ENCODE measurements at places on chromosomes 5 and 9.

- no peak for DNase-seq
Observed at GRCh38 chr5:167673942-167674341, 617.5 kb upstream of the WWC1 start.

DNA sequence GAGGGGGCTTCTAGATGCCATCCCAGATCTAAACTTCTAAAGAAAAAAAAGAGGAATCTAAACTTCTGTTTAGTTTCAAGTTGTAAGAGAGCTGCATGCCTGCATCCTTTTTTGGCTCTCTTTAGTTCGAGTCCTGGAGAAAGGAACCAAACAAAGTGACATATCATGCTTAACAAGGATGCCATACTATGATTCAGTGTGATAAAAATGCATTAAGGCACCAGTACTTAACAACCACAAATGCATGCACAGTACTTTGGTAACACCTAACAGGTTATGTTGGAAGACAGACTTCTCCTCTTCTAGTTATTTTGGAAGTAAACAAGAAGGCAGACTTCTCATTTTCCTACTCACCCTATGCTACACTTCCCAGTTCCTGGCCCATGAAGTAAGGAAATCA, 27.3 kb downstream of the NME5 start:
- DNase-seq: peak; percentile 43

DNA sequence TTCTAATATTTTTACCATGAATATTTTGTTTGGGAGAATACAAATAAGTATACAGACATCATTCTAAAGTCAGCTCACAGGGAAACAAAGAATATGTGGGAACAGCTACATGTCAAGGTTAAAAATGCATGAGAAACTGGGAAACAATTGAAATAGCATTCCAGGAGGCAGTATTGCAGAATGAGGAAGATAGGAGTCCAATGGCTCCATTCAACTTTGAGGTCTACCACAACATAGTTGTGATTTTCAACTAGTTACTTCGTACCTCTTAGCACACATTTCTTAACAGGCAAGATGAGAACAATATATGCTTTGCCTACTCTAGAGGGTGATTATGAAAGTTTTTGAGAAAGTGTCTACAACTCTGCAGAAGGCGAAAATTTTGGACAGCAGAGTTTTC, 35.2 kb upstream of the CAST start:
- DNase-seq: peak; percentile 75

DNA sequence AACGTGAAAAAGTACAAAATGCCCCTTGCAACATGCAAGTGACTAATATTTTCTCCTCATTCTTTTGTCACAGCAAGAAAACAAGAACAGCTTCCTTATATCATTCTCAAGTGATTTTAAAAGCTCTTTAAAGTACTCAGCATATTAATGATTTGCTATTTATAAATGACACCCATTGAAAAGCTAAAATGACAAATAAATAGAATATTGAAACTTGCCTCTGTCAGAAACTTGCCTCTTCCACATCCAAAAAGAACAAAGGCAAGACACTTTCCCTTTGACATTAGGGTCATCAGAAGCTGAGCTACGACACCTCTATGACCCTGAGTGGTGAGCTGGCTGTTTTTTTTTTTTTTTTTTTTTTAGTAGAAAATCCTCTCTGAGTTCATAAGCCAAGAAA, 339.6 kb upstream of the ITGA1 start:
- DNase-seq: no peak

GRCh38 chr5:140996060-140996459, 29.8 kb downstream of the PCDHAC2 start:
- no peak for DNase-seq

GRCh38 chr5:180988592-180988991, at the start of gene BTNL3:
TSS of gene BTNL3 (plus strand) at chr5:180988846. CDS start at chr5:180989029, 183 bp downstream.
- DNase-seq: no peak

DNA sequence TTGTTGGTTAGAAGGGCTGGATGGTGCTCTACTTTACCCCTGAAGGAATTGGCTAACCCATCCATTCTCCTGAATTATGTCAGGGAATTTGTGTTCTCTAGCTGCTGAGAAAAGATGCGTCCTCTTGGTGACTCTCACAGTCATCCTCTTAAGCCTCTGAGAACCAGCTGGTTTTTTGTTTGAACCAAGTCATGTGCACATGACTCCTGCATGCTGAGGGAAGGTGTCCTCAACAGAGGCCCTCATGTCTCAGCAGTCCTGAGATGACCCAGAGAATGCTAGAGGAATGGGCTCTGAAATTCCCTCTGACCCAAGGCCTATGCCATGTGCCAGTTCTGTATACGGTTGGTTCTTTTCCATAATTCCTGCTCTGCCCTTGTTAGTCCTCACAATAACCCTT, 10.4 kb upstream of the C5orf63 start:
- DNase-seq: no peak

DNA sequence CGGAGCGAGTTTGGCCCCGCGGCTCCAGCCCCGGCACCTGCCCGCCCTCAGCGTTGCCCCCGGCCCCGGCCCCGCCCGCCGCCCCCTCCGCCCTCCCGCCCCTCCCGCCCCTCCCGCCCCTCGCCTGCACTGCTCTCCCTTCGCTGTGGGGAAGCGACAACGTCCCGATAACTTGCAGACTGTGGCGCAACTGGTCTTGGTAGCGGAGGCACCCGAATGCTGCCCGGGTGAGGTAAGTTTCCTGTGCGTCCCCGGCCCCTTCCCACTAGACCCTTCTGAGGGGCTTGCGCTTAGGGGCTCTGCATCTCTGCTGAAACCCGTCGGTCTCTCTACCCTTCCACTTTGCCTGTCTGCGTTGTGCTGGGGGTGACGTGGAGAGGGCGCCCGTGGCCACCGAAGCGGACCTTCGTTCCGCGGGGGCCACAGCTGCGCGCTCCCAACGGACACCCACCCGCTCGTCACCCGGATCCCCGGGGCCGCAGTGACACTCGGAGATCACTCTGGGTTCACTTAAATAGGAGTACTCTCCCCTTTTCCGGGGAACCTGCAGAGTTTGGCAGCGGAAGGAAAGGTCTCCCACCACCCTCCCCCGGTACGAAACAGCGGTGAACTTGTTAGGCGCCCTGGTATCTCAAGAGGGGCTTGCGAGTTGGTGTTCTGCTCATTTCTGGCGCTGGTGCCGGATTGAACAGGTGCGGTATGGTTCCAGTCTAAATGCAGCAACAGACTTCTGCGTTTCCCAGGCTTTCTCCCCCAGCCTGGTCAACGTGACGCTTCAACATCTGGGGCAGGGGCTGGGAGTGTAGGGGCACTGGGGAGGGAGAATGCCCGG, 707 bp downstream of the PIP5K1B start:
- DNase-seq: no peak

DNA sequence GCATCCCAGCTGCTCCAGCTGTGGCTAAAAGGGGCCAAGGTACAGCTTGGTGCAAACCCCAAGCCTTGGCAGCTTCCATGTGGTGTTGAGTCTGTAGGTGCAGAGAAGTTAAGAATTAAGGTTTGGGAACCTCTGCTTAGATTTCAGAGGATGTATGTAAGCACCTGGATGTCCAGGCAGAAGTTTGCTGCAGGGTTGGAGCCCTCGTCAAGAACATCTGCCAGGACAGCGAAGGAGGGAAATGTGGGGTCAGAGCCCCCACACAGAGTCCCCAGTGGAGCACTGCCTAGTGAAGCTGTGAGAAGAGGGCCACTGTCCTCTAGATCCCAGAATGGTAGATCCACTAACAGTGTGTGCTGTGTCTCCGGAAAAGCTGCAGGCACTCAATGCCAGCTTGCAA, 236.2 kb upstream of the ADRA1B start:
- no peak for DNase-seq

DNA sequence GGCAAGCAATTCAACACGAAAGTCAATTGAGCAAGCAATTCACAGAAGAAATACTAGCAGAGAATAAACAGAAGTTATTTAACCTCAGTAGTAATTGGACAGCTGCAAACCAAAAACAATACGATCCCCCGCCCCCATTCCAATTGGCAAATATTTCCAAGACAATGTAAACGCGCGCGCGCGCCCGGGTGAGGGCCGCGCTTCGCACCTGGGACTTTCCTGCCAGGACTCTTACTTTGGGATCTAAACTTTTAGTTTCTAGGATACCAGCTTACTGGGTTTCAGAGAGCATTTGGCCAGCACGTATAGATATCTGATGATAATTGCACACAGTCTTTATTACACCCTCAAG, 8.6 kb downstream of the RUFY1 start:
- DNase-seq: peak; percentile 40

All from ELR (cell line).